CD4-positive, alpha-beta T cell treated with Interleukin-12 subunit alpha and Interleukin-12 subunit beta, for 1 hour (primary cell): ENCODE measurements at places on chromosomes 6 and 20.

DNA sequence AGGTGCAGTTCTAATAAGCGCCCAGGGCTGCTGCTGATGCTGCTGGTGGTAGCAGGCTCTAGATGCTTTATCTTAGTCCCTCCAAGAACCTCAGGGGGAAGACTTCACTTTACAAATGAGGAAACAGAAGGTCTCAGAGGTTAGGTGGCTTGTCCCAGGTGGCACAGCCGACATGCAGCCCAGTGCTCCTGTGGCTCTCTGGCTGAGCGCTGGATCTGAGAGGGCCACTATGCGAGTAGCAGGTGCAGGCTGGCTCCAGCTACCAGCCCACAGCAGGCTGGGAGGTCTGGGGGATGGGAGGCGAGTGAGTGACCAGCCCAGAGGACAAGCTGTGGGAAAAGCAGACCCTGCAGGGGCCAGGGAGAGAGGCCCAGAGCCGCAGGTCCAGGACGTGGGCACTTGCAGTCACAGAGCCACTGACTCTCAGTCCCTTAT lies 90.9 kb downstream of the PRND start:
- DNase-seq: peak; percentile 30

GRCh38 chr6:42564506-42564825 lies 637 bp downstream of the UBR2 start:
- no peak for DNase-seq

DNA sequence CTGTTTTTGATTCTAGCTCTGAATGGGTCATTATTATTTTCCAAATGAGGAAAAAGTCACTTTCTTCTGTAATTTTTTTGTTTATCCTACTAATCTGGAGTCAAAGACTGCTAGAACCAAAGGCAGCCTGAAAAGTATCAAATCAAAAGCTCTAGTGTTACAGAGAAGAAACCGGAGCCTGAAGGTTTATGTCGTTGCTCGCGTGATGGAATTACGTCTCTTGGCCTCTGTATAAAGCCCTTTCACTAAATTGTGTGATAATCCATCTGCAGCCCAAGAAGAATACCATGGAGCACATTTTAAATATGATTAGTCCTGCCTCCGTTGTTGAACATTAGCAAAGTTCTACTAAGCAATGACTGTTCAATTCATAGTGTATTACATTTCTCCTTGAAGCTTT lies 738.6 kb downstream of the C6orf118 start:
- no peak for DNase-seq

DNA sequence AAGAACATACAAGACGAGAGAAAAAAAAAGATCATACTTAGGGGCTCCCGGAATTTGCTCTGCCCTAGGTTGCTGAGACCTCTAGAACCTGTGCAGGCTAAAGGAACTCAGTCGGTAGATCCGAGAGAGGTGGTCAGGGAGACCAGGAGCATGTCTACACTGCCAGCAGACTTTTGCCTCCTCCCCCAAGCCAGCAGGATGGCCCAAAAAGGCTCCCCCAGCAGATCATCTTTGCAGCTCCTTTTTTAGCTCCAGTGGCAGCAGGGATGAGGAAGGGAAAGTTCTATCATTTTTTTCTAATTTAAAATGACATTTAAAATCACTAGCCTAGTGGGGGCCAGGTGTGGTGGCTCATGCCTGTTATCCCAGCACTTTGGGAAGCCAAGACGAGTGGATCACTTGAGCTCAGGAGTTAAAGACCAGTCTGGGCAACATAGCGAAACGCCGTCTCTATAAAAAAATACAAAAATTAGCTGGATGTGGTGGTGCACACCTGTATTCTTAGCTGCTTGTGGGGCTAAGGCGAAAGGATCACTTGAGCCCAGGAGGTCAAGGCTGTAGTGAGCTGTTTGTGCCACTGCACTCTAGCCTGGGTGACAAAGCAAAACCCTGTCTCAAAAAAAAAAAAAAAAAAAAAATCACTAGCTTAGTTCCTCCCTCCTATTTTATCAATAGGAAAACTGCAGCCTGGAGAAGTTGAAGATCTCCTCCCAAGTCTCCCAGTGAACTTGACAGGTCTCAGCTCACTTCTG lies 69.3 kb upstream of the MYL9 start:
- DNase-seq: no peak

DNA sequence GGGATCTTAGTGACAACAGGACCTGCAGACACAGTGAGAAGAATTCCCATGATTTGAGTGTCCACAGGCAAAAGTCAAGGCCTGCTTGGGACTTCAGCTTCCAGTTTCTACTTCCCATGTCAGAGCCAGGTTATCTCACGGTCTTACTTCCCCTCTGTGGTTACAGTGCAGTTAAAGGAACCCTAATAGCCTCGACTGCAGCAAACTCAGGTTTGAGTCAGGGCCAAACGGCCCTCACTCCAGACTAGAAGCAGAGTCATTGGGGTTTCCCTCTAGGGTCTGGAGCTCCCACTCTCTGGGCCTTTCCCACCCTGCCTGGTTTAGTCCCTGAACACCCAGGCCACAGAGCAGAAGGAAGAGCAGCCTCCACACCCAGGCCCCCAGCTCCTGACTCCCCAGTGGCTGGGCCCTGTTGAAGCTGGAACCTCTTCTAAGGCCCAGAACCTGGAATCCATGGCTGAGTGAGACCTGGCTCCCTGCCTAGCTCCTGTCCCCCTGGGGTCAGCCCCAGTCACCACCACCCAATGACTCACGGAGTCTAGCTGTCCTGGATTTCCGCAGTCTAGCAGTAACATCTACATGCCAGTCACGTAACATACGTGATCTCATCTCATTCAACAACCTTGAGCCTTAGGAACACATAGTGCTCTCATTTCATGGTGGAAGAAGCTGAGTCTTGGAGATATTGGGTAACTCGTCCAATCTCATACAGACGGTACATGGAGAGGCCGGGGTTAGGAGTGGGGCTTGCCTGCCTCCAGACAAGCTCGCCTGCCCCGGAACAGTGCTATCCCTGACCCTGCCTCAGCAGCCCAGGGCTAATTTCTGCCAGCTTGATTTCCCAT lies 9.2 kb upstream of the GHRH start:
- DNase-seq: peak; percentile 21

- no peak for DNase-seq
Measured at GRCh38 chr6:30928677-30929076, 3.3 kb downstream of the SFTA2 start.

- no peak for DNase-seq
Measured at GRCh38 chr20:888057-888456, 28.1 kb downstream of the ANGPT4 start.

GRCh38 chr6:133606852-133607251 lies 282.1 kb upstream of the TCF21 start:
- no peak for DNase-seq

GRCh38 chr20:13305284-13305683 lies 84.2 kb downstream of the ISM1 start:
- DNase-seq: no peak

GRCh38 chr6:105539911-105540310 lies 137.0 kb upstream of the PREP start:
- DNase-seq: no peak

DNA sequence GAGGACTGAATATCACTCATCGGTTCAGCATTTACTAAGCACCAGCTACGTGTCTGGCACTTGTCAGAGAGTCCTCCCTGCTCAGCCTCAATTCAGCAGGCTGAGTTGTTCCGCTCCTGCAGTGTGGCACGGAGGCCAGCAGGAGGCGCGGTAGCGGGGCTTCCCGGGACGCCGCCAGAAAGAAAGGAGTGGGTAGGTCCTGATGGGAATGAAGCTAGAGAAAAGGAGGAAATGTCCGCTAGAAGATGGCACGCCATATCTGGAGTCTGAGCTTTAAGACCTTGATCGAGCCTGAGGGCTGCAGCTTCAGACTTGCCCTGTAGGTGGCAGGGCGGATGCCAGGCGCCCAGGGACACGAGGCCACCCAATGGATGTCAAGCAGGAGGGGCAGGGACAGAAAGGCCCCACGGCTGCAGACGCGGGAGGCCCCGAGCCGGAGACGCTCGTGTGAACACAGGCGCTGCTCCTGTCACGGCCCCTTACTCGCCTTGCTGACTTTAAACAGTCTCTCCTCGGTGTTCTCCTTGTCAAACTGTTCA lies 18.7 kb downstream of the SERPINB6 start:
- peak; percentile 76 for DNase-seq

GRCh38 chr6:137798261-137798660 lies 68.8 kb upstream of the TNFAIP3 start:
- no peak for DNase-seq

DNA sequence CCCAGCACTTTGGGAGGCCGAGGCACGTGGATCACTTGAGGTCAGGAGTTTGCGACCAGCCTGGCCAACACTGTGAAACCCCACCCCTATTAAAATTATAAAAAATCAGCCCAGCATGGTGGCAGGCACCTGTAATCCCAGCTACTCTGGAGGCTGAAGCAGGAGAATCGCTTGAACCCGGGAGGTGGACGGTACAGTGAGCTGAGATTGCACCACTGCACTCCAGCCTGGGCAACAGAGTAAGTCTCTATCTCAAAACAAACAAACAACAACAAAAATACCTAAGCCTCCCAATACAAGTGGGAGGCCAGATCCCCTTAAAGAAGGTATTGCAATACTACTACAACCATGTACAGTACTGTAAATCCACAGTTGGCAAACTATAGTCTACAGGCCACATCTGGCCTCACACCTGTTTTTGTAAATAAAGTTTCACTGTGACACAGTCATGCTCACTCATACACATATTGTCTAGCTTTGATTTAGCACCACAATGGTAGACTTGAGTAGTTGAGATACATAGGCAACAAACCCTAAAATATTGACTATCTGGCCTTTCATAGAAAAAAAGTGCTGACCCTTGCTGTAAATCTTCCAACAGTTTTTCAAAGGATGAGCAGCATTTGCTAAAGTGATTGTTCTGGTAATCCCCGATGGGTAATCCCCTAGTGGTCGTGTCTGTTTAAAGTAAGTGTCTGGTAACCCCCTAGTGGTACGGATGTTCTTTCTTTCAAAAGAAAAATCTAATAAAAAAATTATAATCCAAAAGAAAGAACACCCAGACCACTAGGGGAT lies 202.0 kb downstream of the RNGTT start:
- no peak for DNase-seq

DNA sequence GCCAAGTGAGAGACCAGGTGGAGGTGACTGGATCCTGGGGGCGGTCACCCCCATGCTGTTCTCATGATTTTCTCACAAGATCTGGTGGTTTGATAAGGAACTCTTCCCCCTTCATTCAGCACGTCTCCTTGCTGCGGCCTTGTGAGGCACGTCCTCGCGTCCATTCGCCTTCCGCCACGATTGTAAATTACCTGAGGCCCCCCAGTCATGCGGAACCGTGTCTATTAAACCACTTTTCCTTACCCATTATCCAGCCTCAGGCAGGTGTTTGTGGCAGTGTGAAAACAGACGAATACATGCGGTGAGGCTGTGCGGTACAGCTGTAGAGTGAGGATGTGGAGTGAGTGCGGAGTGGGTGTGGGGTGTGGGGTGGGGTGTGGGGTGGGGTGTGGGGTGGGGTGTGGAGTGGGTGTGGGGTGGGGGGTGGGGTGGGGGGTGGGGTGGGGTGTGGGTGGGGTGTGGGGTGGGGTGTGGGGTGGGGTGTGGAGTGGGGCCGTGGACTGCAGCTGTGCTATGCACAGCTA lies 12.1 kb upstream of the NTSR1 start:
- DNase-seq: no peak

GRCh38 chr6:1592852-1593251 lies 16.9 kb upstream of the FOXC1 start:
- DNase-seq: no peak

DNA sequence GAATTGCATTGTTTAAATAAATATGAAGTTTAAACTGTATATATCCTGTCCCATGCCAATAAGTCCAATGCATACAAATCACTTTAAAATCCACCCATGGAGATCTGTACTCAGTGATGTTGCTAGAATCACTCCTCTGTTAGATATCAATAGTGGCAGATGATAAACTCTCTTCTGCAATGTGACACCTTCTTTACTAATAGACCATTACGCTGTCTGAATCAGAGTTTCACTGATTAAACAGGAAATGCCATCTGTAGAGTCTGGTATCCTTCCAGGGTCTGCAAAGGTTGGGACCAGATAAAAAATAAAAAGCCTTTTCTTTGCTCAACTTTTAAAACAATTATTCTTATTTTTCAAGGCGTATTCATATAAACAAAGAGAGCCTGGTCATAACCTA lies 134.5 kb downstream of the EDN3 start:
- no peak for DNase-seq

DNA sequence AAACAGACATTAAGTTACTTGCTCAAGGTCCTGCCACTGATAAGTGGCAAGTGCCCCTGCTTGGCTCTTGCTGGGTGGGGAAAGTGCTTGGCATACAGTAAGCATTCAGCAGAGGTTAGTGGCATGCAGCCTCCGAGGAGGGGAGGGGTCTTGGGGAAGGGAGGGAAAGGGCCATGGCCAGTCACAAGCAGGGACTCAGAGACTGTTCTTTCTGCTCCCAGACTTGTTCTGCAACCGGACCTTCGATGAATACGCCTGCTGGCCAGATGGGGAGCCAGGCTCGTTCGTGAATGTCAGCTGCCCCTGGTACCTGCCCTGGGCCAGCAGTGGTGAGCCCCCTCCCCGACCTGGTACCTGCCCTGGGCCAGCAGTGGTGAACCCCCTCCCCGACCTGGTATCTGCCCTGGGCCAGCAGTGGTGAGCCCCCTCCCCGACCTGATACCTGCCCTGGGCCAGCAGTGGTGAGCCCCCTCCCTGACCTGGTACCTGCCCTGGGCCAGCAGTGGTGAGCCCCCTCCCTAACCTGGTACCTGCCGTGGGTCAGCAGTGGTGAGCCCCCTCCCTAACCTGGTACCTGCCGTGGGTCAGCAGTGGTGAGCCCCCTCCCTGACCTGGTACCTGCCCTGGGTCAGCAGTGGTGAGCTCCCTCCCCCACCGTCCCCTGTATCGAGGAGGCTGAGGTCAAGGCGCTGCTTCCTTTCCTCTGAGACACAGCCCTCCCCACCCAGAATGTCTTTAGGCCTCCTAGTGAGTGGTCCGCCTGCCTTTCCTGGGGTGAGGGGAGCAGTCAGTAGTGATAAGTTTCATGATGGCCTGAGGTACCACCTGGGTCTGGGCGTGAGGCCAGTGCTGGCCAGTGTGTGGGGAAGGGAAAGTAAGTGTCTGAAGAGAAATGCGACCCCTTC lies 8.9 kb downstream of the GLP1R start:
- DNase-seq: no peak

GRCh38 chr6:84897988-84898594 lies 133.7 kb upstream of the TBX18 start:
- no peak for DNase-seq

DNA sequence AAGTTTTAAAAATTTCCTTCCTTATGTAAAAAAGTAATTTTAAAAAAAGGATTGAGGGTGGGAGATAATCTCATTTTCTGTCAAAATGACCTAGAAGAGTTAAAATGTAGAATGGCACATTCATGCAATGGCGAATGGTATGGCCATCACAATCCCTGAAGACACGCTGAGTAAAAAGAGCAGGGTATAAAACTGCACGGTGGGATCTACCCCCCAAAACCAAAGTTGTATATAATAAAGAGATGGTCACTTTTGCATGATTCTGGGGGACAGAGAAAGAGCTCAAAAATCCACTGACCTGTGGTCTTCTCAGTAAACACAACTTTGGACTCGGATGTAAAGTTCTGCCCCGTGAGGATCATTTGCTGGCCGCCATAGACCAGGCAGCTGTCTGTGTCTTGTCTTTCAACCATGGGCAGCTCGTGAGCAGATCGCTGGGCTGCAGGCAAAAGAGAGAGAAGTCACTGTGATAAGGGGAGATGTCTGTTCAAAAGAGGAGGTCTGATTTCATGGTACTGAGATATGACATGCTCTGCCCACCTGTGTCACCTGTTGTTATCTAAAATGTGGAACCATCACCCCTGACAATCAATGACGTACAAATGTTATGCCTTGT lies 88.2 kb downstream of the NFATC2 start:
- no peak for DNase-seq
